HAP-1 (cell line): ENCODE measurements at places on chromosomes 1 and 21.

DNA sequence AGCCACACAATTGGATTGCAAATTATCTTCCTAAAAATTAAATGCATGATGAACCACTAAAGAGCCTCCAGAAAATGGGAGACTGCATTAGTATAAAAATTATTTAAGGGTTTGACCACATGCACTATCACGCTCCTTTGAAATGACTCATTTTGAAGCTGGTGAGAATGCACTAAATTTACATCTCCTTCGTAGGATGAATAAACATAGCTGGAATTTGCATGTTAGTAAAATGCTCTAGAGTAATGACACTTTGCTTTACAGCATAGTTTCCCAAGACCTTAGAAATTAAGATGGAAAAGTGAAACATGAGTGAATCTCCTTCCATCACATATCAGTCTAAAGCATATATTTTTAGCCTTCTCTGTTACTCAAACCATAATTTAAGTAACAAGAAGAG, 2.4 kb downstream of the PLPPR4 start:
- DNase-seq, result no peak

DNA sequence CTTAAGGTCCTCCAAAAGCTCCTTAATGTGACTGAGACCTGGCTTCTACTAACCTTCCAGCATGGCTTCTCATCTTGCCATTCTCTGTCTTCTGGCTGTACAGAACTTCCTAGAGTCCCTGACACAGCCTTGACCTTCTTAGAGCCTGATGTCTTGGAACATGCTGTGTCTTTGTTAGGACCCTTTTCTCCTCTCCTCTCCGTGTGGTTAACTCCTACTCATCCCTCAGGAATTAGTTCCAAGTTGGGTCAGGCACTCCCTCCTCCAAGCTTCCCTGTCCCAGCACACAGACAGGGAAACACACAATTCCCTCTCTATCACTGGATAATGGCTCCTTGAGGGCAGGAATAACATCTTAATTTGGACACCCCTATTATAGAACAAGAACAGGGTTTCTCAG, 275.4 kb upstream of the USP24 start:
- no peak for DNase-seq

DNA sequence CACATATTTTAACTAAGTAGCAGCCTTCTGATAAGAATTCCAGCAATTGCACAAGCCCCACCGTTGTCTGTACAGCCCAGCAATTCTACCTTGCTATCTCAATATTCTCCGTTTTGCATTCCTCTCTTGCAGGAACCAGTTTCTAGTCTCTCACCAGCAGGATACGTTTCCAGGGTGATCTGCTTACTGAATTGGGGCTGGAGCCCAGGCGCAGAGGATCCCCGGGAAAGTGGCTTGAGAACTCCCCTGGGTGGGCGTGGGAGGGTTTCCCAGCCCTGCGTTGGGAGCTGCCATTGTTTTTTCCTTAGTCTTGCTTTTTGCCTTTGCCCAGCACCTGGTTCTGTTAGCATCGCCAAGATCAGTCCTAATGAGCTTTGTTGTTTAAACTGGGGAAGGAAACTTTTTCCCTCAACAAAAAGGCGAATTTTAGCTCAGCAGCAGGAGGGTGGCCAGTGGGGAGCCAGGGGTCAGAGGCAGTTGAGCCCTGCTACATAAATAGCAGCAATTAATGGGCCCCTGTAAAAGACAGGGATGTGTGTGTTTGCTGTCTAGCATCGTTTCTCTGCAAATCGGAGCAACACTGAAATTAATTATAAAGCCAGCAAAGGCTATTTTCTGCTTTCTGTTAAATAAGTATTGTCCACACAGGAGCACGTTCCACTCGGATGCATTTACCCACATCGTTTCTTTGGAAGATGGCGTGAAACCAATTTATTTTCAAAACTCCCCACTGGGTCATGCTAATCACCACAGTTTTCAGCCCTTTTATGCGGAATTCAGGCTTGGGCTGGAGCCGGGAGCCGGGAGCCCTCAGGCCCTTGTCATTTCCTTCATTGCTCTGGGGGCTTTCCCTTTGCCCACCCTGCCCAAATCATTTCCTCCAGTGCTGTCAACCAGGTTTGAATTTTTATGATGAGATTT, 36.6 kb downstream of the HUNK start:
- DNase-seq, result no peak

DNA sequence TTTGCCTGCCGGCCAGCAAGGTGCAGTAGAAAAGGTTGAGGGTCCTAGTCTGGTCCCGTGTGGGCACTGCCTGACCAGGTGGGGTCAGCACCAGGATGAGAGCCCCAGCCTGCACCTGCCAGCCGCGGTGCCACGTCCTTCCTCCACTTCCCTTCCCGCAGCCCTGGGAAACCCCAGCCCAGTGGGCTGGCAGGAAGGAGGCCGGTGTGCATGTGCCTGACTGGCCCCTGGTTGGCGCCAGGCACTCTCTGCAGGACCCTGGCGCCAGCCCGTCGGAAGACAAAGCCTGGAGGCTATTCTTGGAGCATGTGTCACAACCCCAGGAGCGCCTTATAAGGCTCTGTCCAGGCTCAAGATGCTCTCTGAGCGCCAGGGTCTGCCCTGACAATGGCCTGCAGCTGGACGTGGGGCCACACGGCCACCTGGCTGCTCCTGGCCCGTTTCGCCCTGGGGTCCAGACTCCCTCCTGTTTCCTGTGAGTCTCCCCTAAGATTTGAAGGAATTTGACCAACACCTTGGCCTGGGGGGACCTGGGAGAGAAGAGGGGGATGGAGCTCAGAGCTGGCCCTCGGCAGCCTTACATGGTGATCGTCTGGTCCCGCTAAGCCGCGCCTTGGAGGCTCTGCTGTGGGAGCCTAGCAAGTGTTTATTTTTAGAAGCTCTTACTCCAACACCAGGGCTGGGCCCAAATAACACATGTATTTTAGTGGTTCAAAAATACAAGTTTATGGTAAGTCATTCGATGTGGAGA, 31.9 kb upstream of the POFUT2 start:
- DNase-seq, result no peak

GRCh38 chr1:60895252-60895651, 187.1 kb upstream of the NFIA start:
- no peak for DNase-seq

- no peak for DNase-seq
These were observed 363.8 kb downstream of the DISC1 start for GRCh38 chr1:231990388-231990787.
